ENCODE measurements at places on chromosomes 11 and 22. TPM values are rescaled to one million over a fixed set of nuclear protein-coding genes. Genes with fewer than 3 reads are reported as not detected.

DNA sequence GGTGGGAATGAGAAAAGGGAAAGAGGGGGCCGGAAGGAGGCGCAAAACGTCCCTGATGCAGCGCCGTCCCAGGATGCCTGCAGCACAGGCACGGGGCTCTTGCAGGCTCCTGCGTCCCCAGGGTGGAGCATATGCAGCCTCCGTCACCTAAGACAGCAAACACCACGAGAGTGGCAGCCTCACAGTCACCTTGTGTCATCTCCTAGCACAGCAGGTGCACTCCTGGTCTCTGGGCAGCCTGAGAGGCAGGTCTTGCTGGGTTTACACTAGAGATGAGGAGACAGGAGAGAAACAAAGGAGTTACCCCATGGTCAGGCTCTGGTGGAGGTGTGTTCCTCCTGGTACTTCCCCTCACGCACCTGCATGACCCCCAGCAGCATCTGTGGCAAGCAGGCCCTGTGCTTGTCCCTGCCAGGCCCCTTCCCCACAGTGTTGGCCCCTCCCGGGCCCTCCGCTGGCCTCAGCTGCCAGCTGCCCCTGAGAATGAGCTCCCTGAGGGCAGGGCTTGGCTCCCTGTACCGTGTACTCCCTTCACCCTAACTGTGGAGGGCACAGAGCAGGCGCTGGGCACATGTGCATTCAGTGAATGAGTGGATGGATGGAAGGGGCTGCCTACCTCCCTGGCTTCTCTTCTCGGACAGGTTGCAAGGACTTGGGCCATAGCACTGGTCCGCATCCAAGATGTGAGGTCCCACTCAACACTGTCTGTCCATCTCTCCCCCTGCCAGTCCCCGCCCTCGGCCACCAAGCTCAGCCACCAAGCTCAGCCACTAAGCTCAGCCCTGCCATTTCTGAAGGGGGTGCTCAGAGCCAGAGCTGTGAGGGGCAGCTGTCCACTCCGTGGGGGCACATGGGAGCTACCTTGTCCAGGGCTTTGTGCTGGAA is 988.6 kb downstream of the BRD1 start:
- DNase-seq, result no peak

DNA sequence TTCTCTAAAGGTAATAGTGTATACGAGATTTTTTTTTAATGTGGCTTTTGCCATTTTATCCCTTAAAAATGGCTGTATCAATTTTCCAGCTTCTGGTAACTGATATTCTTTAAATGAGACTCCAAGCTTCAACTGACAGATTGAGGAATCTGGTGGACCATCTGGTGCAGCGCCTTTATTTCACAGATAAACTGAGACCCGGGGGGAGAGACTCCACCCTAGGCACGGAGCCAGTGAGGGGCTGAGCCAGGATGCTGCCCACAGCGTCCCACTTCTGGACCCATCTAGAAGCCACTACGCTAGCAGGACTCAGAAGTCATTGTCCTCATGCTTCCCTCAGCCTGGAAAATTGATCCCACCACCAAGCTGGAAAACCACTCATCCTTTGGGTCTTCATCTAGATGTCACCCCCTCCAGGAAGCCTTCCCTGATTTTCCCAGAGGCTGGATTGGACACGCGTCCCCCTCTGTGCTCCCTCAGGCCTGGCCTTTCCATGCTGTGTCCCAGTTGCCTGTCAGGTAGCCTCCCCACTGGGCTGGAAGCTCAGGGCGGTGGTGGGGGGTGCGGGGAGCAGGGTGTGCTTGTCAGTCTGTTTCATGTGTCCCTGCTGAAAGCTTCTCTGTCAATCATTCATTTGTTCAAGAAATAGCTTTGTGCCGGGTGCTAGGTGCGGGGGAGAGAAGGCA is 12.3 kb upstream of the CD5 start:
- DNase-seq, result no peak

GRCh38 chr22:28151151-28151816 is 232.2 kb upstream of the PITPNB start:
- no peak for DNase-seq

DNA sequence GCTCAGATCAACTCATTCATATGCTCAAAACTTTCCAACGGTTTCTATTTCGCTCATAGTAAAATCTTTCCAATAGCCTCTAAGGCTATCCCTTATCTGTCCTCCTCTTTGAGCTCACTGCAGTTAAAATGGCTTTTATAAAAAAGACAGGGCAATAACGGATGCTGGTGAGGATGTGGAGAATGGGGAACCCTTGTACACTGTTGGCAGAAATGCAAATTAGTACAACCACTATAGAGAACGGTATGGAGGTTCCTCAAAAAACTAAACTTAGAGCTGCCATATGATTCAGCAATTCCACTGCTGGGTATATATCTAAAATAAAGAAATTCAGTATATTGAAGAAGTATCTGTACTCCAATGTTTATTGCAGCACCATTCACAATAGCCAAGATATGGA is 345.6 kb downstream of the DLG2 start:
- no peak for DNase-seq

DNA sequence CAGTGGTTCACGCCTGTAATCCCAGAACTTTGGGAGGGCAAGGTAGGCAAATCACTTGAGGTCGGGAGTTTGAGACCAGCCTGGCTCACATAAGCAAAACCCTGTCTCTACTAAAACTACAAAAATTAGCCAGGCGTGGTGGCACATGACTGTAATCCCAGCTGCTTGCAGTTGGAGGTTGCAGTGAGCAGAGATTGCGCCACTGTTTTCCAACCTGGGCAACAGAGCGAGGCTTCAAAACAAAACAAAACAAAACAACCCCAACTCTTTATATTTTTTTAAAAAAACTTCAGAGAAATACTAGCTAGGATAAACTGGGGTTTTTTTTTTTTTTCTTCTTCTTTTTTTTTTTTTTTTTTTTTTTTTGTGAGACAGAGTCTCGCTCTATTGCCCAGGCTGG is 31.8 kb upstream of the RAPSN start:
- no peak for DNase-seq

GRCh38 chr11:26556582-26556981 is 15.5 kb downstream of the MUC15 start:
- DNase-seq, result no peak

DNA sequence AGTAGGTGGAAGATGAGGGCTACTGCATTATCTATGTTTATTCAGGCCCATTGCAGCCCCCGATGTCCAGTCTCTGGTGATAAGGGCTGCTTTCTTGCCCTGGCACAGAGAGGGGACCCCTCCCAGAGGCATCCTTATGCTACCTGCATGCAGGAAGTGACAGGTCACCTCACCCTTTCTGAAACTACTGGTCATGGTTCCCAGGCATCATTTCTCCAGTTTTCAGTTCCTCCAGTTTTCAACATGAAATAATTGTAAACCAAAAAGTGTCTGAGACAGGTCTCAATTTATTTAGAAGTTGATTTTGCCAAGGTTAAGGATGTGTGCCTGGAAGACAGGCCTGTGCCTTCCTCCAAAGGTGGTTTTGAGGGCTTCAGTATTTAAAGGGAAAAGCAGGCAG is 57.0 kb downstream of the CTTN start:
- DNase-seq, result no peak

GRCh38 chr11:34904421-34904955 is 11.7 kb downstream of the APIP start:
- DNase-seq, result no peak

DNA sequence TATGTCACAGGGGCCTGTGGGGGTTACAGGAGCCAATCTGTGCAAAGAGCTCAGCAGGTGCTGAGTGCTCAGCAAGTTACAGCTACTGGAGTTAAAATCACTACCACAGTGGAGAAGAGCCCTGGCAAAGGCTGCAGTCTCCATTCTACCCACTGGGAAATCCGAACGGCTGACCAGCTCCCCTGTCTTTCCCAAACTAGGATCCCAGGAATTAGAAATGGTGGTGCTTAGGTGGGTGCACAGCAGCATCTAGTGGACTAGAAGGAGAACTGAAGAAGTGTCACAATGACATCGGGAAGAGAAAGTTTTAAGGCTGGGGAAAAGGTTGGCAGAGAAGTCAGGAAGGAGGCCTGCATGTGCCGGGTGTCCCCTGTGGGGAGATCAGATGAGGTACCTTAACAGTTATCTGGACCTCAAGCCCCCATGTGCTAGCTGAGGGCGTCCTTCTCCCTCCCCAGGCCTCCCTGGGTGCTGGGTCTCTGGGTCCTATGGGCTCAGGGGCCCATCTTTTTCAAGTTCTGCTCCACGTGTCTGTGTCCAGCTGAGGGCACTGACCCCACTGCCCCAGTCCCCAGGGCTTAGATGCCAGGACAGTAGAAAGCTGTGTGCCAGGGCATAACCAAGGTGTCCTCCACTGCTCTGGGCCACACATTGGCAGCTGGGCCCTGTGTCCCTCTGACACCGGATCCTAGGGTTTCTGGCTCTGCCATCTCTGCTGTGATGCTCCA is 1.9 kb downstream of the PIWIL3 start:
- DNase-seq, result peak; percentile 60

DNA sequence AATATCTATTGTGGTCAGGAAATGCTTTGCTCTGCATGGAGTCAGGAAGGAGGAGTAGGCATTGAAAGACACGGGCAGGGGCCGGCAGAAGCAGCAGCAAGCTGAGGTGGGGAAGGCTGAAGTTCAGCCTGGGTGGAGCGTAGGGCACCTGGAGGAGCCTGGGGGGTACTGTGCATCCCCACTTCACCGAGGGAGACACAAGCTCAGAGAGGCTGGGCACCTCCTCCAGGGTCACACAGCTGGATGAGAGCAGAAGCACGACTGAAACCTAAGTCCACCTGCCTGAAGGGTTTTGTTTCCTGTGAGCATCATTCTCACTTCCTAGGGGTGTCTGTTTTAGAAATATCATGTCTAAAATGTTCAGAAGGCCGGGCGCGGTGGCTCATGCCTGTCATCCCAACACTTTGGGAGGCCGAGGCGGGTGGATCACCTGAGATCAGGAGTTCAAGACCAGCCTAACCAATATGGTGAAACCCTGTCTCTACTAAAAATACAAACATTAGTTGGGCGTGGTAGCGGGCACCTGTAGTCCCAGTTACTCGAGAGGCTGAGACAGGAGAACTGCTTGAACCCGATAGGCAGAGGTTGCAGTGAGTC is 138.3 kb downstream of the MPPED1 start:
- DNase-seq, result no peak

DNA sequence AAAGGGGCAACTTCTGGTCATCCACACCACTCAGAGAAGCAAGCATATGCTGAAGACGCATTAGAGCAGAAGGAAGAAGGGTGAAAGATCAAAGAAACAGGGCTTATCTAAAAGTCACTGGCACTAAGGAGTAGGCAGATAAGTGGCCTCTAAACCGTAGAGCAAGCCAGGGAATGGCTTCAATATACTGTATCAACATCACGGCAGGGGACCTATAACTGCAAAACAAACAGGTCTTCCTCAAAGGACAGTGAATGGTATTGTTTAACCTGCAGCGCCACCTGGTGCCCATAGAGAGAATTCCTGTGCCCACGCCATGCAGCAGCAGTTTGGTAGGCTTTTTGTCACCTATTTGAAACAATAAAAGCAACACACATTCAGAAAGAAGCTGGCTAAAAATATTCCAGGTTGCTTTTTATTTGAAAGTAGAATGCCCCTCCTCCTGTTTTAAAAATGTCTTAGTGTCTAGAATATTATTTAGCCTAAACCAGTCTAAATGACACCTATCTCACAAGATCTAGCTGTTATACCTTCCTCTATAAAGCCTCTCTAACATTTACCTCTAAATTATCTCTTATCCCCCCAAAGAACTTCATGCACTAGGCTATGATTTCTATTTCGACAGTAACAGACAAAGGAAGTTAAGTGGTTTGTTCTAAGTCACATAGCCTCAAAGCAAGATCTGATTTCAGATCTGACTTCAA is 21.8 kb downstream of the SNX19 start:
- peak; percentile 61 for DNase-seq

DNA sequence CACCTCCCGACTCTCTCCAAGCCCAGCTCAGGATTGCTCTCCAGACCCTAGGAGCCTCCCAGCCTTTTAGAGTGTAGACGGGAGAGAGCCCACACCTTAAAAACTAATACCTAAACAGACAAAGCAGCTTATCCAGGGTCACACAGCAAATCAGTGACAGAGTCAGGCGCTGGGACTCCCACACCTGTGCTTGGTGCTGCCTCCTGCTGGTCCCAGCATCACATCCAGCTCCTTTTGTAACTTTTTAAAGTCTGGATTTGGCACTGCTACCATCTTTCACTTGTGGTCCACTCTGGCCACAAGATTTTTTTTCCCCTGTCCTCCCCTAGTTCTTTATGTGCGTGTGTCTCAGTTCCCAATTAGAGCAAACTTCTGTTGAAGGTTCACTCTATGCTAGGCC is 4.7 kb downstream of the ANO1 start:
- DNase-seq, result no peak

DNA sequence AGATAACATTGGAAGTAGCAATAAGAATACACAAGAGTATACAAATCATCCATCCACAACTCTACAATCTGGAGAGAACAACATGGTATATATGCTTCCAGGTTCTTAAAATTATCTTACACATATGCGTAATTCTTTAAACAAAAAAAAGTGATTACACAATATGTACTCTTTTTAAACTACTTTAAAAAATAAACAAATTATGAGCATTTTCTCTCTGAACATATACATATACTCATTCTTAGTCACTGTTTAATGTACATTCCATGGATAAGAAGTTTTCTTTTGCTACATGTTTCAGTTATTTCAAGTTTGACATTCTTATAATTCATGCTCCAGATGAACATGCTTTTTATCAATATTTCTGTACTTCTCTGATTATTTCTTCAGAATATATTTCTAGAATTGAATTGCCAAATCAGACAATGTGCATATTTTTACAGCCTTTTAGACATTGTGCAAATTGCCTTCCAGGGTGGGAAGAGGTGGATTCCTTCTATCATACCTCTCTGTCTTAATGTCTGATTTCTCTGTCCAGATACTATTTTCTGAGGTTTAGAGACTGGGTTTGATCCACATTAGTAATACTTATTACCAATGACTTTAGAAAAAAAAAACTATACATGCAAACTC is 551.6 kb downstream of the METTL15 start:
- no peak for DNase-seq

DNA sequence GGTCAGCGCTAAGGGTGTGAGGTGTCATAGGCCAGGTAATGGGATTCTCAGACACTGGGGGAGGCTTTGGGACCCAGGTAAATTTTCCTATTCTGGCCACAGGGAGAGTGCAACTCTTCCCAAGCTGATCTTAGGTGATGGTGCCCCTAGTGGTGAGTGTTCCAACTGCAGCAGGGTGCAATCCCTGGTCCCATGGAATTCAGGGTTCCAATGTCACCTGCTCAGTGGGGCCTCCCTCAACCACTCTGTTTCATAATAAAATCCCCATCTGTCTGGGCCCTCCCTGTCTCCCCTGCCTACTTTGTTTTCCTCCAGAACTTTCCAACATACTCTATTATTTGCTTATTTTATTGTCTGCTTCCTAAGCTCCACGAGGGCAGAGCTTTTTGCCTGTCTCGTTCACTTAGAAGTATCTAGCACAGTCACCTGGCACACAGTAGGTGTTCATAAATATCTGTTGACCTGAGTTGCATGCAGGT is 2.9 kb upstream of the SGSM1 start:
- peak; percentile 17 for DNase-seq

- no peak for DNase-seq
Measured at GRCh38 chr22:49497266-49497665, 330.4 kb downstream of the BRD1 start.

- no peak for DNase-seq
Measured at GRCh38 chr11:128338811-128339210, 248.5 kb downstream of the ETS1 start.

CCND1 gene
- total RNA-seq, result 684 TPM

OR4C5 gene
- total RNA-seq, result not detected

UBQLNL gene
- total RNA-seq, result 0.06 TPM

SCGB1A1 gene
- total RNA-seq, result not detected

CARNS1 gene
- 0.40 TPM for total RNA-seq

Measured in LHCN-M2 (cell line).